ENCODE measurements at places on chromosomes 6 and 20.

GRCh38 chr20:58847463-58847862 lies 3.2 kb downstream of the GNAS-AS1 start:
- no peak for DNase-seq

- no peak for DNase-seq
Measured at GRCh38 chr6:41659935-41660334, 21.7 kb downstream of the MDFI start.

GRCh38 chr6:165961233-165961632 lies 206.4 kb downstream of the TBXT start:
- no peak for DNase-seq

GRCh38 chr6:1227935-1228753 lies 83.8 kb upstream of the FOXQ1 start:
- DNase-seq, result no peak

GRCh38 chr20:23360531-23360930 lies 1.5 kb upstream of the GZF1 start:
- no peak for DNase-seq

Measured in NCI-H1417 (cell line).